ENCODE measurements at places on chromosomes 5 and 9.

DNA sequence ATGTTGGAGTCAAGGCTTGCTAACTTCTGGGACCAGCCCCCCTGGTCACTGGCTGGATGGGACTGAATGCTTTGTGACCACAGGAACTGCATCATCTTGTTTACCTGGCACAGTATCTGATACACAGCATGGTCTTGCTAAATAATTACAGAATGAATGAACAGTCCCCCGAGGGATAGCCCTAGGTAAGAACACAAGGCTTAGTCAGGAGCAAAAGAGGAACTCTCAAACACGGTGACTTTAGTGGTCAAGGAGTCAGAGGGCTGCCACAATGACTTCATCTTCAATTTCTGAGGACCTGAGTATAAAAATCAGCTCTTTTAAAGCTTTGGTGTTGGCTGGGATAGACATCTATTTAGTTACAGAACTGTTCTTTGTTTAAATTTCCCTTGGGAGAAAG, 15.1 kb upstream of the CXCL14 start:
- no peak for DNase-seq

- no peak for DNase-seq
Measured at GRCh38 chr9:70477146-70477745, 62.8 kb upstream of the KLF9 start.

- DNase-seq, result no peak
Measured at GRCh38 chr9:86594724-86595123, 240.5 kb upstream of the TUT7 start.

GRCh38 chr5:61330845-61331406, 1.1 kb upstream of the ZSWIM6 start:
- no peak for DNase-seq

DNA sequence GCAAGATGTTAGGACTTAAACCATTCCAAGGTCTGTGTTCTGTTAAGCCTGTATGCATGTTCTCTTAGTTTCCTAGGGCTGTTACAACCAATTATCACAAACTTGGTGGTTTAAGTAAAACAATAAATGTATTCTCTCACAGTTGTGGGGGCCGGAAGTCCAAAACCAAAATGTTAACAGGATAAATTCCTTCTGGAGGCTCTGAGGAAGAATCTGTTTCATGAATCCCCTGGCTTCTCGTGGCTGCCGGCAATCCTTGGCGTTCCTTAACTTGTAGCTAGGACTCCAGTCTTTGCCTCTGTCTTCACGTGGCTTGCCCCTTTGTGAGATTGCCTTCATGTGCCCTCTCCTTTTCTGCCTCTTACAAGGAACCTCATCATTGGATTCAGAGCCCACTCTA, 30.4 kb downstream of the FEM1C start:
- no peak for DNase-seq

DNA sequence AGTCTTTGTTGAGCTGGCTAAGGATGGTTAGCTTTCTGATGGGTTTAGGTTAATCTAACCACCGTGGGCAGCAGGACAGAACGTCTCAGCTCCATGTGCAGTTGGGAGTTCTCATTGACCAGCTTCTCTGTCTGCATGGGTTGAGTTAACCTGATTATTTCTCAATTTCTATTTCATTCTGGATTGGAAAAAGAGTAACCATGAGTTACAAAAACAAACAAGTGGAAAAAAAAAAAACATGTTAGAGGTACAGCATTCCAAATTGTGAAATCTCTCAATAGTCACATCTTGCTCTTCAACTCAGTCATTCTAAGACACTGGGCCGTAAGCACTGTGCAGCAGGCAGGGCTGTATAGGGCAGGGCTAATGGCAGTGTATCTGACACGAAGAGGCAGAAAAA, 343.7 kb upstream of the KLF4 start:
- no peak for DNase-seq

- no peak for DNase-seq
Measured at GRCh38 chr5:101067429-101067828, 164.3 kb upstream of the ST8SIA4 start.

- no peak for DNase-seq
Measured at GRCh38 chr9:133282464-133283238, 7.7 kb upstream of the ABO start.
